Right cardiac atrium (tissue), 5 donors: ENCODE measurements at places on chromosomes 3 and 15.

- DNase-seq, result peak; percentile 85
Measured at GRCh38 chr15:64877435-64877834, 34.3 kb upstream of the ANKDD1A start.

DNA sequence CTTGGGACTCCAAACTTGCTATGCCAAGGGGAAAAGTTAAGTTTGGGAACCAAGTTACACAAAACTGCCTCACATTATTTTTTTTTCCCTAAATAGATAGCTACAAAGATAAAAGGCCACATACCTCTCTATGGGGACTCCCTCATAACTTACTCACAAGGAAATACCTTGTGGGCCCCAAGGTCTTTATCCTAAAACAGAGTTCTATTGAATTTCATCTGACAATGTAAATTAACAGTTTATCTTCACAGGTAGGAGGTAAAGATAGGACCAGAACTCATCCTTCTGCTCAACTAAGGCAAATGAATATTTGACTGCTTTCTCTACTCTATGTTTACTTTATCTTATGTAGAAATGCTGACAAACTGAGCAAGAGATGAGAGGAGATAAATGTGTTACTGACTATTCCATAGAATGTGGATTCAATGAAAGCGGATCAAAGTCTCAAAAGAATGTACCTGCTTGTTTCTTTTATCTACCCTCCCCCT lies 1278.0 kb downstream of the OTOL1 start:
- no peak for DNase-seq

DNA sequence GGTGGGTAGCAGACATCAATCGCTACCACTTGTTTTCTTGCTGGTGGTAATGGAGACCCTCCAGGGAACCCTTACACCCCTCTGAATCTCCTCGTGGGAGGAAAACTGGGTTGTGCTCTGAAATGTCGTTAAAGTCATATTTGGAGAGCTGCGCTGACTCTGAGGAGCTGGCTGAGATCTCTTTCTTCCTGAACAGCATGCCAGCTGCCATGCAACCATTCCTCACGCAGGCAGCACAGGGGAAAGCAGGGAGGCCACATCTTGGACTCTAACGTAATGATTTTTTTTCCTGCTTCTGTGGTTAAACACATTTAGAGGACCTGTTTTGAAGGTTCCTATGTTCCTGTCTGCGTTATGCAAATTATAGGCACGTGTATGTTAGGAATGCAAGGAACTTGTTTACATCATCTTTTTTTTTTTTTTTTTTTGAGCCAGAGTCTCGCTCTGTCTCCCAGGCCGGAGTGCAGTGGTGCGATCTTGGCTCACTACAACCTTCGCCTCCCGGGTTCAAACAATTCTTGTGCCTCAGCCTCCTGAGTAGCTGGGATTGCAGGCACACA lies 156.7 kb downstream of the TJP1 start:
- DNase-seq, result no peak

- DNase-seq, result no peak
Measured at GRCh38 chr3:106428565-106428994, 559.8 kb upstream of the CBLB start.

DNA sequence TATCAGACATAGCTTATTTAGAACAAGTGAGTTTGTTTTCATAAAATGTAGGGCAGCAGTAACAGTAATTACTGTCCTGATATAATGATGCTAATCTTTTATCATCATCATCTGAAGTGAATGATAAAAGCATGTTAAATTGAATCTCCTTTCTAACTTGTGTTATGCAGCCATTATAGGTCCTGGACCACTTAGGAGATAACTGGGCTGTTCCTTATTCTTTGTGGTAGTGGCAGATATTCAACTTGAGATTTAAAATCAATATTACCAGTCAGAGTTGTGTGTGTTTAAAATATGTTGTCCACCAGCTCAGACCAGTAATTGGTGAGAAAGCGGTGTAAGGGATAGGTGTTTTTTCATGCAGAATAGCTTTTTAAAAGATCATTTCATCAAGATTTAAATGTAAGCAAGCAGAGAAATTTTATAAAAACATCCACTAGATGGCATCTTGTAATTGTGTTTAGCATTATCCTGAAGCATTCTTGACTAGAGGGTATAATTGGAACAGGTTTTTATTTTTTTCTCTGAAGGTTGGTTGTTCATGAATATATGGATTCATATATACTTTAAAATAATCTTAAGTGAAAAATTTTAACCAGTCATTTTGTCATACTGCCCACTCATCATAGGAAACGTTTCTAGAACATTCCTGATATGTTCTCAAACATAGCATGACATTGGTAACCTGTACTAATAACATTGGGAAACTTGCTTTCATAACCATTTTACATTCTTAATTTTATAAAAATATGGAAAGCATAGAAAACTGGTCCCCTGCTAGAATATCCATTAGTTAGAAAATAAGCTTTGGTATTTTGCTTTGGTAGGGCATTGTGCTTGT lies 153.9 kb downstream of the BBX start:
- DNase-seq, result no peak

DNA sequence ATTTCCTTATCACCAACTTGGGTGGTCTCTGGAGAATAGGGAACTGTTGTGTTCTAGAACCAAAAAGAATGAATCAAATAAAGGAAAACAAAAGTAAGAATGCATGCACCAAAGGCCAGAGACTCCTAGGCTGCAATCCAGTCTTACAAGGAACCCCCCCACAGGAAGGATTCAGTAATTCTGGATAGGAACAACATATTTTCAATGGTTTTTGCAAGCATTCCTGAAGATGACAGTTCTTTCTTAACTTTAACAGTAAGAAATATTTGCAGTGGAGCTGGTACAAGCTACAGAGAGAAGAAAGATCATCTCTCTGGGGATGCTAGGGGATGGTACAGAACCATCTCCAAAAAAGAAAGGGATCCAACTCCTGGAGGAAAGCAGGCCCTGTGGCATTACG lies 116.2 kb upstream of the CHRM5 start:
- DNase-seq, result no peak

GRCh38 chr3:187952849-187953248 lies 201.1 kb upstream of the LPP start:
- DNase-seq, result no peak

DNA sequence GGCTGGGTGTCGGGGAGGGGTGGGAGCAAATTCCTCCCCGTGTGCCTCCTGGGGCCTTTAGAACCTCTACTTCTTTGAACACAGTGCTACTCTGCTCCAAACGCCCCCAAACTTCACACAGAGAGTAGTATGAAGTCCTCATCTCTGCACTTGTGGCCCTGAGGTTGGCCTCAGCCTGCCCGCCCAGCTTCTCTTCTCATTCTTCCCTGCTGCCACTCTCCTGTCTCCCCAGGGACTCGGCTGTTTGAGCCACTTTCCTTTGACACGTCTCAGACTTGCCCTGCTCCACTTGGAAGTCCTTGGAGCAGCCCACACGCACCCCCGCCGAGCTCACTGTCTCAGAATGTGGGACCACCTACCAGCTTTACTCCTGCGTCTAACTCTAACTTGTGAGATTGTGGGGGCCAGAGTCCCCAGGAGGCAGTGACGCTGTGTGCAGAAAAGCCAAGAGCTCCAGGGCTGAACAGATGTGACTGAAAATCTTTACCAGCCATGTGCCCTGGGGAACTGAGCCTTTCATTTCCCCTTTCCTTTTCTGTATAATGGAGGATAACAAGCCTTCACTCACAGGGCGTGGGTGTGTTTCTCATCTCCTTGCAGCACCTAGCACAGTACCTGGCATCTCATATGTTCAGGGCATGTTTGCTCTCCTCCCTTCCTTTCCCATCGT lies 233.6 kb upstream of the CTDSPL start:
- no peak for DNase-seq

- no peak for DNase-seq
Measured at GRCh38 chr3:58697561-58697960, 31.0 kb upstream of the FAM3D start.

DNA sequence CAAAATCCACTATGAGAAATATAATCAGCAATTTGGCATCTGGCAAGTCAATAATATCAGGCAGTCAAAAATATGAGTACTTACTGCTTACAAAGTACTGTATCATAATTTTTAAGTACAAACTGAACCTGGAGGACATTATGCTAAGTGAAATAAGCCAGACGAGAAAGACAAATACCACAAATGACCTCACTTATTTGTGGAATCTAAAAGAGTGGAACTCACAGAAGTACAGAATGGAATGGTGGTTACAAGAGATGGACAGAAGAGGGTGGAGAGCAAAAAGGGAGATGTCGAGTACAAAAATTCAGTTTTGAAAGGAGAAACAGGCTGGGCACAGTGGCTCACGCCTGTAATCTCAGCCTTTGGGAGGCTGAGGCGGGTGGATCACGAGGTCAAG lies 12.4 kb downstream of the PCYT1A start:
- DNase-seq, result no peak

DNA sequence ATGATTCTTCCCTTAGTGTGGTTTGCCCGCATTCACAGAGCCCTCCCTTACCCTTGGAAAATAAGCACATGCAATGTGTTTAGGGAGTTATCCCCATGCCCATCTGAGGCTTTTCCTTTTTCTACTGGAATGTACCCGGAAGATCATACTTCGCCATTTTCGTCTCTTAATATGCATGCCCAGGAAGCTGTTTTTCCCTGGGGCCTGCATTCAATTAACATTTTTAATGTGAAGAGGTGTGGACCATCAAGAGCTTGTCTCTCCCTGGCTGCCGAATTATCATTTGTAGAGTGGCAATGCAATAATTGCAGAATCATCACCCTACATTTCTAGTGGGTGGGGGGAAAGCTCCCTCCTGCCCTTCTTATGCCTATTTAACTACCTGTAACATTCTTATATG lies 976.3 kb downstream of the DIPK2A start:
- no peak for DNase-seq

- peak; percentile 29 for DNase-seq
Measured at GRCh38 chr15:36591536-36592411, 12.3 kb downstream of the CDIN1 start.

DNA sequence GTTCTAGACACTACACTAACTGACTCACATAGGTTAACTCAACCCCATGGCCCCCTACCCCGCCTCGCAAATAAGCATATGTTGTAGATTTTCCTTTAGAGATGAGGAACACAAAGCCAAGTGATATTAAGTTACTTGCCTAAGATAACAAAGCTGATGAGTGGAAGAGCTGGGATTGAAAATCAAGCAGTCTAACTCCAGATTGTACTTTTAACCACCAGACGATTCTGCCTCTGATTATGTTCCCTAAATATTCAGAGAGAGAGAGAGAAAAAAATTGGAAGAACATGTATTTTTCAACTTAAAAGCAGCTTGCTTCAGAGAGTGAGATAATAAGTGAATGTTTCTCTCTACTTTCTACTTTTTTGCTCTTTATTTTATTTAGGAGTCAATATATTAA lies 66.9 kb upstream of the THBS1 start:
- no peak for DNase-seq

DNA sequence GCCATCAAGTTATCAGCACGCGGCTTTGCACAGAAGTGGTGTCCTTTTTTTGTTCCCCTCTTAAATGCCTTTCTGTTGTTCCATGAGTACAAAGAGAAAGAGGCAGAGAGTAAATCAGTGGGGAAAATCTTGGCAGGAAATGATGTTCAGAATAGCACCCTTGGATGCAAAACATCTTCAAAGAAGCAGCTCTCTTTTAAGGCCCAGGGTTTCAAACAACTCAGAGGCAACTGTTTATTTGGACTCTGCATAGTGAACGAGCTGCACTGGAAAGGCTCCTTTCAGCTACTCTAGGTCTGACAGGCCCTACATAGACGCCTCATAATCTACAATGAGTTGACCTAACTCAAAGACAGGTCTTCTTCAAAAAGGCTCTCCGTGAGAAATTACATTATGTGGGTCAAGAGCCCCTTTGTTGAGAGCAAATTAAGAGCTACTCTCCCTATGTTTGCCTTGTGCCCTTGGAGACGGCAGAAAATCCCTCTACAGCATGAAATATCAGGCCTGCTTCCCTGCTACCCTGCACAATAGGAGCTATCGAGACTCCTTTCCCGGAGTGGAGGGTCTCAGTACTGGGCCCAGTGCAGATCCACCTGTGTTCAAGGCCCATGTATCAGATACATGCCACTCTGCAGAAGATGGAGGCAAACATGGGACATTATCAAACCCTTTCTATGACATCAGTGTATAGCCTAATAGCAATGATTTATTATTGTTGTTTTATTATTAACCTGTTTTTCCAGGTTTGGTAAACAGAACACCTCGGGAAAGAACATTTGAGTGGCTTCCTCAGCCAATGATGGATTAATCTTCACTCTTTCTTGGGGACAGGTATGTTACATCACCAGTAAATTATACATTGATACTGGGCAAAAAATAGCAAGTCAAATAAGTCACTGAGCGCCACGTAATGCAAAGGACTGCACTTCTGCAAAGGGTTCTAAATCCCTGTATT lies 53.1 kb downstream of the HEG1 start:
- no peak for DNase-seq

- no peak for DNase-seq
Measured at GRCh38 chr3:71591101-71591500, 7.6 kb upstream of the FOXP1 start.

- no peak for DNase-seq
Measured at GRCh38 chr3:111917300-111917699, 58.2 kb downstream of the PHLDB2 start.

DNA sequence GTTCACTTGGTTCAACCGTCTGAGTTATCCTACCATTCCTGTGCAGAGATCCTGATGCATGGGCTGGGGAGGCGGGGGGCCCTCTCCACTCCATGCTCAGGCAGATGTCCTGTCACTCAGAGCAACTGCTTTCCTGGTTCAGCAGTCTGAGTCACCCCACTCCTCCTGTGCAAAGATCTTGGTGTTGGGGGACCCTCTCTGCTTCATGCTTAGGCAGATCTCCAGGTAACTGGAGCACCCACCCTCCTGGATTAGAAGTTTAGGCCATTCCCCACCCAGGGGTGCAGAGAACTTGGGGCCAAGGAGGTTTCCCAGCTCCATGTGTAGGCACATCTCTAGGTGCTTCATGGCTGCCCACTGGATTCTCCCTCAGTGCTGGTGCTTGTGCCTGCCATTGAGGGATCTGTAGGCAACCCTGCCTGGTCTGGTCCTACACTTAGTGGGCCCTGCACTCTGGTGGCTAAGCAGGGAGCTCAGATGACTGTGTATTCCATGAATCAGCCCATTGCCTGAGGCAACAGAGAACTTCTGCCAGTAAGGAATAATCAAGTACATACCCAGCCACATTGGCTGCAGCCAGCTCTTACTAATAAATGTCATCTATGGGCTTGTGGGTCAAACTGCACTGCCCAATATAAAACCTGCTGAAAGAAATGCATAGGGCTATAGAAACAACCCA lies 465.4 kb upstream of the THBS1 start:
- DNase-seq, result no peak

- DNase-seq, result no peak
Measured at GRCh38 chr3:62149962-62150361, 223.4 kb downstream of the FEZF2 start.

- DNase-seq, result no peak
Measured at GRCh38 chr15:53665930-53666329, 93.5 kb downstream of the WDR72 start.
